Upper lobe of left lung (tissue), 6 donors: ENCODE measurements at places on chromosomes 11 and 22. TPM values are rescaled to one million over a fixed set of nuclear protein-coding genes. Genes with fewer than 3 reads are reported as not detected.

Gene DRG1
- total RNA-seq = 32.8 TPM

DNA sequence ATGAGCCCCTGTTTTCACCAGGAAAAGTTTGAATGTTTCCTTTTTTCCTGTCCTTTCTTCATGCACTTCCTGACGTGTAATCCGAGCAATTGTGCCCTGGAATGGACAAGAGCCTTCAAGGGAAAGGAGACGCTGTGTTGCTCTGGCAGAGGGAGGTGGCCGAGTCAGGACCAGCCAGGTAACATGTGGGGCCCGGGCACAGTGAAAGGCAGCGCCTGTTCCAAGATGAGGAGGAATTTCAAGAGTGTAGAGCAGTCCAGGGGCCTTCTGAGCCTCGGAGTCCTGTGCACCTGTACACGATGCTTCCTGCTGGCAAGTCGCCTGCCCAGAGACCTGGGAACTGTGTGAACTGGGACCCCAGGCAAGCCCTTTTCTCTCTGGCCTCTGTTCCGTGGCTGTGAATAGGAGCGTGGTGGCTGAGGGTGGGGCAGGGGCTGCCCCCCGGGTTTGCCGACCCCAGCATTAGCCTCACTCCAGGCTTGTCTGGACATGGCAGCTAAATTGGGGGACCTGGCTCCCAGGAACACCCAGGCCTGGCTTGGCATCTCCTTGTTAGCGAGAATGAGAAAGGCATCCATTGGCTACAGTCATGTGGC is 92.0 kb downstream of the MYEOV start:
- H3K27ac ChIP-seq = no peak overlapping the region
- no peaks in the 10 kb centered on the region for H3K36me3 ChIP-seq
- no peaks in the 10 kb centered on the region for H3K4me1 ChIP-seq
- H3K4me3 ChIP-seq = no peak overlapping the region
- H3K27me3 ChIP-seq = no peaks in the 10 kb centered on the region
- no peak for DNase-seq

- no peaks in the 10 kb centered on the region for H3K36me3 ChIP-seq
- H3K4me3 ChIP-seq = no peak overlapping the region
- no peak for DNase-seq
- no peaks in the 10 kb centered on the region for H3K4me1 ChIP-seq
- H3K27me3 ChIP-seq = no peaks in the 10 kb centered on the region
Measured at GRCh38 chr22:33605666-33606065, 314.6 kb downstream of the LARGE1 start.

- no peak overlapping the region for H3K4me3 ChIP-seq
- no peaks in the 10 kb centered on the region for H3K27me3 ChIP-seq
- no peak for DNase-seq
Measured at GRCh38 chr11:126862664-126863243, 137.8 kb downstream of the KIRREL3 start.

Gene CTSW
- 14.0 TPM for total RNA-seq

- no peak overlapping the region for H3K4me3 ChIP-seq
- H3K36me3 ChIP-seq = no peaks in the 10 kb centered on the region
- DNase-seq = no peak
- H3K27me3 ChIP-seq = no peaks in the 10 kb centered on the region
Measured at GRCh38 chr11:119806064-119806915, 77.3 kb upstream of the NECTIN1 start.

DNA sequence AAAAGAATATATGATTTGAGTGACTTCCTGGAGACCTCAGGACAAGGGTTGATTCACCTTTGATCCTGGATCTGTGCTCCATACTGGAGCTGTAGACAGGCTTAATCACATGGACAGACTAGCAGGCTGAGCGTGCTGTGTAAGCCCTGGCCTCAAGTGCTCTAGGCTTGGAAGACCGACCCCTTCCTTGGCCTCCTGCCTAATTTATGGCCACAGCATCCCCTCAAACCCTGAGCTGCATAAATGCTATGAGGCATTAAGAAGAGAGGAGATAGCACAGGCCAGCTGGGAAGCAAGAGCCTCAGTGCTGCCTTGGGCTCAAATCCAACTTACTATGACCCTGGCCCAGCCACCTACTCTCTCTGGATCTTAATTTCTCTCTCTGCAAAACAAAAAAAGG is 385.1 kb downstream of the BUD13 start:
- H3K36me3 ChIP-seq = no peaks in the 10 kb centered on the region
- no peaks in the 10 kb centered on the region for H3K4me1 ChIP-seq
- no peaks in the 10 kb centered on the region for H3K27me3 ChIP-seq

Gene KDM4D
- not detected for total RNA-seq

Gene TH
- not detected for total RNA-seq

GRCh38 chr11:59542142-59542810 is 30.9 kb downstream of the OR4D9 start:
- no peaks in the 10 kb centered on the region for H3K4me1 ChIP-seq
- H3K36me3 ChIP-seq = no peaks in the 10 kb centered on the region
- no peaks in the 10 kb centered on the region for H3K27me3 ChIP-seq
- DNase-seq = no peak

- H3K27me3 ChIP-seq = no peaks in the 10 kb centered on the region
- no peak for DNase-seq
- H3K36me3 ChIP-seq = no peaks in the 10 kb centered on the region
- H3K4me1 ChIP-seq = peaks cover 15% of the 10 kb centered on the region
- H3K4me3 ChIP-seq = no peak overlapping the region
Measured at GRCh38 chr11:85742873-85743275, 56.9 kb upstream of the CCDC89 start.

DNA sequence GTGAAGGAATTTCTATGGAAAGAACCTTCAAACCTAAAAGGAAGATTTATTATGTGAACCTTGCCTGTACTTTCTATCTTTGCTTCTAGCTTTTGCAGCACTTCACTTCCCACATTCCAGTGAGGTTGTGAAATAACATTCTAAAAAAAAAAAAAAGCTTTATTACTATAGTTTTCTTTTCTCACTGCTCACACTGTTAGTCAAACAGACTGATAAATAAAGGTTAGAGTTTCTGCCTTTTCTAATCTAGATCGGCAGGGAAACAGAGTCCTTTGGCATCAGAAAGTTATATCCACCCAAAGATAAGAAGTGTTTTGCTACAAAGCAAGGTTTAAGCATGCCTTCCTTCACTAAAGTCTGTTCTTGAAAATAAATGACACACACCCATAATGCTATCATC is 2.8 kb downstream of the AAMDC start:
- no peaks in the 10 kb centered on the region for H3K36me3 ChIP-seq
- H3K4me1 ChIP-seq = peaks cover 33% of the 10 kb centered on the region
- DNase-seq = no peak
- no peaks in the 10 kb centered on the region for H3K27me3 ChIP-seq

GRCh38 chr22:19291580-19292457 is at the start of gene CLTCL1:
Gene CLTCL1, minus strand, starts transcription at chr22:19291719. Its CDS starts 78 bp downstream, at chr22:19291641.
- H3K27ac ChIP-seq = peak within 1 kb of the TSS; percentile 71
- DNase-seq = peak; percentile 97
- peaks cover 17% of the 10 kb centered on the region for H3K4me1 ChIP-seq
- no peaks in the 10 kb centered on the region for H3K36me3 ChIP-seq
- H3K4me3 ChIP-seq = peak within 1 kb of the TSS; percentile 98
- H3K27me3 ChIP-seq = no peaks in the 10 kb centered on the region

DNA sequence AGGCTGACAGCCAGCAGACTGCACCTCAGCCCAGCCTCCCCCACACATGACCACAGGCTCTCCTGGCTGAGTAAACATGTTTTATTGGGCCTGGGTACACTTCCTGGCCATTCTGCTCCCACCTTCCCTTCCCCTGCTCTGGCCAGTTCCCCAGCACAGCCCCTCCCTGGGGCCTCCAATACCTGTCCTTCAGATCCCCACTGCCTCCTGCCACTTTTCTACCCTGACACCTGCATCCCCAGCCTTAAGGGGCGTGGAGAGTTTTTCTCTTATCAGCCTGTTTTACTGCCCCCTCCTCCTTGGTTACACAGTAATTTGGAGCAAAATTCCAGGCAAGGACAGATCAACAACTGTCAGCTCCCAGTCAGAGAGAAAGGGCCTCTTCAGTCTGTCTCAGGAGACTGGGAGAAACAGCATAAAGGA is at the start of gene ISX:
Gene ISX (plus strand): TSS at position 363 of the 423 bp plus-strand sequence. CDS start 930 bp downstream, outside the sequence.
- no peak within 1 kb of the TSS for H3K27ac ChIP-seq
- DNase-seq = no peak
- no peaks in the 10 kb centered on the region for H3K27me3 ChIP-seq
- no peaks in the 10 kb centered on the region for H3K4me1 ChIP-seq

GRCh38 chr11:131408025-131408640 is 37.7 kb downstream of the NTM start:
- H3K4me3 ChIP-seq = no peak overlapping the region
- H3K27ac ChIP-seq = no peak overlapping the region
- no peaks in the 10 kb centered on the region for H3K27me3 ChIP-seq
- no peaks in the 10 kb centered on the region for H3K4me1 ChIP-seq
- H3K36me3 ChIP-seq = no peaks in the 10 kb centered on the region

Gene UVRAG
- 25.6 TPM for total RNA-seq

DNA sequence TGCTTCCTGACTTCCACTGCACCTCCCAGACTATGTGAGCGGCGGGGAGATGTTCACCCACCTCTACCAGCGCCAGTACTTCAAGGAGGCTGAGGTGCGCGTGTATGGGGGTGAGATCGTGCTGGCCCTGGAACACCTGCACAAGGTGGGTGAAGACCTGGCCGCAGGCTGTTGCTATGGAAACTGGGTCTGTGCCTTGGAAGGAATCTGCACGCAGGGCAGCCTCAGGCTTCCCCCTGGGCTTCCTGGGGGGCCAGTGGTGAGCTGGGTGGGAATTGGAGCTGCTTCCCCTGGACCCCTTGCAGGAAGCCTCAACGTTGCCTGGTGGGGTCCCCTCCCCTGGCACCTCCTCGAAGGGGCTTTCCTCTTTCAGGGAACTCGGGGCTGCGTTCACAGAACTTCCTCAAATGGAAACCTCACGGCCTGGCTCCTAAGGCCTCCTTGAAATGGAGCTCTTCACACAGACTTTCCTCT is 1.5 kb downstream of the RPS6KA4 start:
- H3K27me3 ChIP-seq = no peaks in the 10 kb centered on the region
- peaks cover 39% of the 10 kb centered on the region for H3K4me1 ChIP-seq
- no peak overlapping the region for H3K27ac ChIP-seq
- H3K4me3 ChIP-seq = no peak overlapping the region
- DNase-seq = no peak
- peaks cover 40% of the 10 kb centered on the region for H3K36me3 ChIP-seq

DNA sequence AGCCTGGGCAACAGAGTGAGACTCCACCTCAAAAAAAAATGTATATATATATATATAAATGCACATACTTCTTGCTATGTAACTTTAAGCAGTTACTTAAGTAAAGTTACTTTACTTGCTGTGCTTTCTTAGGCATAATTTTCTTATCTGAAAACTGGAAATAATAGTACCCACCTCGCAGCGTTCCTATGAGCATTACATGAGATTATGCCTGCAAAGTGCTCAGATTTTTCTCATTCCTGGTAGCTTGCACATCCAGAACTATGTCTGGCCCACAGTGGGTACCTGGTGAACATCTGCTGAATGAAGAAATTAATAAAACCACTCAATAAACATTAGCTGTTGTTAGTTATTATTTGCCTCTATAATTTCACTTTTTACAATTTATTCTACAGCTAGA is 6.1 kb upstream of the ROBO3 start:
- H3K36me3 ChIP-seq = no peaks in the 10 kb centered on the region
- peaks cover 7% of the 10 kb centered on the region for H3K27me3 ChIP-seq
- no peak overlapping the region for H3K27ac ChIP-seq
- no peak for DNase-seq
- H3K4me3 ChIP-seq = no peak overlapping the region

DNA sequence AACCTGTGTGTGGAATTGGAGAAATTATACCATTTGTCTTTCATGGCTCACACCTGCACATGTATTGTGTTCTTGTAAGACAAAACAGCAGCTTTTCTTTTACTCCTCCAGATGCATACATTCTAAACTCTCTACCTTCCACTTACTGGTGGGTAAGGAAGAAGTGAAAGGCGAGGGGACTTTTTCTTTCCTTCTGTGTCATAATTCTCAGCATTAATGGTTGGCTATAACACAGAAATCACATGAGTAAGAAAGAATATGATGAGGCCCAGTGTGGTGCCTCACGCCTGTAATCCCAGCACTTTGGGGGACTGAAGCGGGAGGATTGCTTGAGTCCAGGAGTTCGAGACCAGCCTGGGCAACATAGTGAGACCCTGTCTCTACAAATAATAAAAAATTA is 57.8 kb upstream of the SHANK2 start:
- H3K36me3 ChIP-seq = no peaks in the 10 kb centered on the region
- no peak overlapping the region for H3K27ac ChIP-seq
- no peak overlapping the region for H3K4me3 ChIP-seq
- DNase-seq = no peak

DNA sequence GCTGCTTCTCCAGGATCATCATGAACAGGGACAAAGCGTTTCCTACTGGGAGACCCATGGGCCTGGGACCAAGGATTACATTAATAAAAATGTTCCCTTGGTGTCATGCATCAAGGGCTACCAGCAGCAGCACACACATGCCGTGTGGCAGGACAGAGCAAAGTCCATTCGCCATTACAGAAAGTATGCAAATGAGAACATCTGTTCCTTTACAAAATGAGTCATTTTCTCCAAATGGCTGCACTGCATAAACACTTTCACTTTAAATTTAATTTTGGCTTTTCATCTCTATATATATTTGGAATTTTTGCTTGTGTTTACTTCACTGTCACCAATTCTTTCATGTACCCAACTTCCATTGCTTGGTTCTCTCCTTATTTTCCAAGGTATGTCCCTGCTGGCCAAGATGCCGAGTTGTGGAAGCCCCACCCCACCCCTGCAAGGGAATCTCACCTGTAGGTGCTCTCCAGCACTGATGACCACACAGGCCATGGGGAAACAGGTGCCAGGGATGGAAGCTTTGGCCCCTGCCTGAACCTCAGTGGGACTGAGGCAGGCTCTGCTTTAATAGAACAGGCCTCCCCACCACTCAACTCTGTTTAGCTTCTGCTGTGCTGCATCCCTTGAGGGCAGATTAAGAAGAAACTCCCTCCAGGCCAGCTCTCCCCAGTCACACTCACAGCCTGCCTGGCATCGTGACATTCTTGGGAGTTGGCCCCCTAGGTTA is 15.6 kb upstream of the GNAZ start:
- H3K27me3 ChIP-seq = no peaks in the 10 kb centered on the region
- no peak overlapping the region for H3K27ac ChIP-seq
- peak; percentile 6 for DNase-seq
- H3K4me1 ChIP-seq = no peaks in the 10 kb centered on the region
- H3K4me3 ChIP-seq = no peak overlapping the region
- no peaks in the 10 kb centered on the region for H3K36me3 ChIP-seq

Gene GGTLC3
- total RNA-seq = 7.2 TPM

GRCh38 chr11:65814986-65815565 is 18.7 kb upstream of the SNX32 start:
- H3K36me3 ChIP-seq = no peaks in the 10 kb centered on the region
- no peaks in the 10 kb centered on the region for H3K27me3 ChIP-seq
- no peak overlapping the region for H3K4me3 ChIP-seq
- no peak overlapping the region for H3K27ac ChIP-seq
- peaks cover 25% of the 10 kb centered on the region for H3K4me1 ChIP-seq
- no peak for DNase-seq

- H3K27ac ChIP-seq = no peak overlapping the region
- H3K27me3 ChIP-seq = no peaks in the 10 kb centered on the region
- no peaks in the 10 kb centered on the region for H3K4me1 ChIP-seq
- no peak for DNase-seq
- peaks cover 4% of the 10 kb centered on the region for H3K36me3 ChIP-seq
Measured at GRCh38 chr22:46916886-46917770, 154.7 kb downstream of the TBC1D22A start.
